ENCODE measurements at places on chromosomes 7 and 10.

DNA sequence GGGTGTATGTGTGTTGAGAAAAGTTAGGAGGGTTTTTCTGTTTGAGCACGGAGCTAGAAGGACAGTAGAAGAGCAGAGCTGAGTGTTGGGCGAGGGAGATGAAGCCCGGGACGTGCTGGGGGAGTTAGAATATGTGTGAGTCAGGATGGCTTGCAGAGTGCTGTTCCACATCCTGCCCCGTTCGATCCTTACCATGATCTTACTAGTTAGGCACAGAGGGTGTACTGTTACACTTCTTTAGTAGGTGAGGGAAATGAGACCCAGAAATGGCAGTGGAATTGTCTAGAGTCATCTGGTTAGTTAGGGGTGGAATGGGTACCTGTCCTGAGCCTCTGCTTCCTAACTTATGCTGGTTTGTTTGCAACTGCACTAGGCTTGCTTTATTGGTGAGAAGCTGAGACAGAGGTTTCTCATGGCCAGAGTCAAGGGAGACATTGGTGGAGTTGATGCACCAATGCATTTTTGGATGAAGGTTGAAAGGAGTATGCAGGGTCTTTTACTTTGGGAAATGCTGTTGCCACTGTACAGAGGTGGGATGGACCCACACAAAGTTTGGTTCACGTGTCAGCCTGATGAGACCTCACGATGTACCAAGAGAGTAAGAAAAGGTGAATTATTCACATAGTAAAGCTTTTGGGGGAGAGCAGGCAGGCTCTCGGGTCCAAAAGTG, 42.4 kb downstream of the CCNY start:
- peak; percentile 35 for DNase-seq

GRCh38 chr10:62050346-62050892, 148.9 kb downstream of the ARID5B start:
- no peak for DNase-seq

DNA sequence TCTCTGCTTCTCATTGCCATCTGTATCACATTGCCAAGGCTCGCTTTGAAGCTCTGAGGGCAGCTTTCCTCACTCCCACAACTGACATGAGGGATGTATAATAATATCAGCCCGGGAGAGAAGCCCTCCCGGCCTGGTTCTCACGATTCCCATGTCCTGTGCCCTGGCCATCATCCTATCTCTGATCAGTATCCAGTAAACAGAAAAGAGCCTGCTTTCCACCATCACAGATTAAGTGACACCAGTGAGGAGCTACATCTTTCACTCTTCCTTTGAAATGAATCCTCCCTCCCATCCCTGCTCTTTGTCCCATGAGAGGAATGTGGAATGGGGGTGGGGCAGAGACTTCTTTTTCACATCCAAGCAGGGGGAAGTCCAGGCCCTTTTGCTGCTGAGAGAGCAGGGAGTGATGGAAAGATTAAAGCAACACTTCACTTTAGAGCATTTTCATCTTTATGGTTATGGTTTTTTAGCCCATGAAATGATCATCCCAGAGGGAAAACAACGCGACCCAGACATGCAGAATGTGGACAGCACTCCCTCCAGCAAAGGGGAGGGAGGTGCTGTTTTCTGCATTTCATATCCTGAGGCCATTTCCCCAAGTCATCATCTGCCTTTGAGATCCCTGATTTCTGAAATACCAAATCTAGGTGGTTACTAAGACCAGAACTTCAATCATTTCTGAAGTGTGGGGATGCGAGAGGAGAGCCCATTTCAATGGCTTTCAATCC, 84.6 kb upstream of the LYZL1 start:
- no peak for DNase-seq

DNA sequence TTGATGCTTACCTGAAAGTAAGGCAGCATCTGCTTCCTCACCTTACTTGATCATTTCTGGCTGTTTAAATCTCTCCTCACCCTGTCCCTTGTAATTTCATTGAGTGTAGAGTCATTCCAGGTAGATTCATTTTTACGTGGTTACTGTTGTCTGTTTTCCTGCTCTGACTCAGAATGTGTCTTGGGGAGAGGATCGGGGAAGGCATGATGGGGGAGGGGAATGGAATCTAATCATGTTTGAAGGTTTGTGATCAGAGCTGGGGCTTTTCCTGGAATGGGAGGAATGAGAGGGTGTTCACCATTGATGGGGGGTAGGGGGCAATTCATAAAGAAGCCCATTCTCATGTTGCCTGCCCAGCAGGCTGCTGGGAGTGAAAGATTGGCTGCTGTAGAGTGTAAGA, 18.7 kb downstream of the SEC24C start:
- DNase-seq: no peak

DNA sequence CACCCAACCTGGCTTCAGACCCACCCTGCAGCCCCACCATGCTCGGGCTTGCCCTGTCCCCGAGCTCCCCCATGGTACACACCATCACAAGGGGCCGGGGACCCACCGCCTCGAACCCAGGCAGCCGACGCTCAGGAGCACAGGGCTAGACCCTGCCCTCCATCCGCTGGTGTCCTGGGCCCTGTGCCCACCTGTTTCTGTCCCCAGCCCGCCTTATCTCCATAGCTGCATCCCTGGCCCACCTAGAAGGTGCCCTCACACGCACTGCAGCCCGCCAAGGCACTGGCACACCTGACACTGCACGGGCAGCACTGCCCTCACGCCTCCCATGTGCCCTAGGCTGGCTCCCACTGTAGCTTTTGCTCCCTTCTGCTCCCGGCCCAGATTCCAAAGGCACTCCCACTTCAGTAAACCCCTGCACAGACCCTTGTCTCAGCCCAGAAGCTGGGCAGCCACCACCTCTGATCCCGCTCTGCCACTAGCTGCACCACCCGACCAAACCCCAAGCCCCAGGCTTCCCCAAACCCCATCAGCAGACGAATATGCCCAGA, 17.1 kb downstream of the YKT6 start:
- DNase-seq: no peak

DNA sequence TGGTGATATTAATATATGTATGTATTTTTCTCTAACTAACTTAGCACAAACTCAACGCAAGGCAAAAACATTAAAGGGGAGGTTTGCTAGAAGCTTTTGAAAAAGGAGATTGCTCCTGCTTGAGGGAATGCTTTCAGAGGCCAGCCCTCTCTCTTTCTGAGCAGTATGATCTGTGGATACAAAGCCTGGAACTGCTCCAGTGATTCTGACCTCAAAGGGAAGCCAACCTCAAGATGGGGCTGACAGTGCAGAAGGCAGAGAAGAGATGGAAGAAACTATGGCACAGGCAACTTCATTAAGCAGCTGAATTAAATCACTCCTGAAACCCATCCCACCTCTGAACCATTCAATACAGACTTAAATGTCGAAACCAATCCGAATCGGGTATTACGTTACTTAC, 102.4 kb downstream of the USP6NL start:
- DNase-seq: no peak

GRCh38 chr7:155865830-155866525, 53.7 kb upstream of the SHH start:
- DNase-seq: no peak

DNA sequence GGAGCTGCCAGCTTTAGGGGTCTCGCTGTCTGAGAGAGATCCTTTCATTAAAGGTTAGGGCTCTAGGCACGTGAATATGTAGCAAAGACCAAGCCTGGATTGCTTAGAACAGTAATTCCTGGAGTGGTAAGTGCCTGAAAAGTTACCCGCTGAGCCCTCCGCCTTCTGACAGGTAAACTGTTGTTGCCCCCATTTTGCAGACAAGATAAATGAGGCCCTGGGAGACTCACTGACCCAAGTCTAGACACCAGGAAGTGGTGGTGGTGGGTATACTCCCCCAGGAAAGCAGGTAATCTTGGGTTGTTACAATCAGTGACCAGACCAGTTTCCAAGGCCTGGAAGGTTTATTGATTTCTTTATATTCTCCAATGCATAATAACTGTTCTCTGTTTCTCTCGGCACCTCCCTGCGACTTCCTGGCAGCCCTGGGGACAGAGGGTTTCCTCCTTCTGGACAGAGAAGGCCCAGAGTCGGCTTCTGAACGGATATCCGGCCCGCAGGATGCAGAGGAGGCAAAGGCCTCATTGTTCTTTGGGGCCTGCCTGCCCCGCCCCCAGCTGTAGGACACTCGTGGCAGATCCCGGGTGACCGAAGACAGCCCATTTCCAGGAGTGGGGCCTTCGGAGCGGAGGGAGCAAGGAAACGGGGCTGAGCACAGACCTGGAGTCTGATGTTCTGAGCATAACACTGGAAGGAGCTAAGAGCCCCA, 1.3 kb upstream of the GRK5 start:
- DNase-seq: peak; percentile 62

- DNase-seq: no peak
Observed at GRCh38 chr7:99392046-99392445, 16.4 kb downstream of the PDAP1 start.

DNA sequence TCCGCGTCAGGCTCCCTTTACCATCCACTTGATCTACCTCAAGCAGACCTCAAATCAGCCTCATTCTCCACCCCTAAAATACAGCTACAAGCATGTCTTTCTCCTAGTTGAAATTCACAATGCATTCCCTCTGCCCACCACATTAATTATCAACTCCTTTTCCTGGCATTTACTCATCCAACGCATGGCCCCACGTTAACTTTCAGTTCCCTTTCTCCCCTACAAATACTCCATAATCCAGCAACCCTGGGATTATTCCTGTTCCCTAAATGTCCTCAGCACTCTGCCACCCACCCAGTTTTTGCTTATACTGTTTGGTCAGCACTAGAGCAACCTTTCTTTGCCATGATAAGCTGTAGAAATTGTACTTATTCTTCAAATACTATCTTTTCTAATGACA, 5.7 kb upstream of the VIM start:
- no peak for DNase-seq

DNA sequence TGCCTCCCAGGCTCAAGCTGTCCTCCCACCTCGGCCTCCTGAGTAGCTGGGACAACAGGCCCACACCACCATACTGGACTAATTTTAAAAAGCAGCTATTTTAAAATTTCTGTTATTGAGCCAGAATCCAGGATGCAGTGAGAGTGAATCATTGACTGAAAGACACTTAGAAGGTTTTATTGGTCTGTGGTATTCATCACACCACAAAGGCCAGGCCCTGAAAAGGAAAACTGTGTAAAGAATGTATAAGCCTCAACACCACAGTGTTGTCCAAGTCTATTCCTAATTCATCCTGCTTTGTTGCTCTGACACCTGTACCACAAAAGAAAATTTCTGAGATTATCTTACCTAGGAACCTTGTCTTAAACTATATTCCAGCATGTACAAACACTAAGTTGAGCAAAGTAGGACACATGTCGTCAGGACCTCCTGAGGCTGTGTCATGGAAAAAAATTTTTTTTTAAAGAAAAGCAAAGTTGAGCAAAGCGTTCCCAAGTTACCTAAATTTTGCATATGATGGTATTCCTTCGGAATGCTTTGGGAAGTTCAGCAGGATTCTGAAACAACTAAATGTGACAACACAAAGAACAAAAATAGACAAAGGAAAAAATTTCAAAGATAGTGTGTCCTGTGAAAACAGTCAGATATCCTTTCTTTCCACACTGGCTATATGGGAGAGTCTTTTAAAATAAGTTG, 129.6 kb upstream of the MKLN1 start:
- DNase-seq: no peak

DNA sequence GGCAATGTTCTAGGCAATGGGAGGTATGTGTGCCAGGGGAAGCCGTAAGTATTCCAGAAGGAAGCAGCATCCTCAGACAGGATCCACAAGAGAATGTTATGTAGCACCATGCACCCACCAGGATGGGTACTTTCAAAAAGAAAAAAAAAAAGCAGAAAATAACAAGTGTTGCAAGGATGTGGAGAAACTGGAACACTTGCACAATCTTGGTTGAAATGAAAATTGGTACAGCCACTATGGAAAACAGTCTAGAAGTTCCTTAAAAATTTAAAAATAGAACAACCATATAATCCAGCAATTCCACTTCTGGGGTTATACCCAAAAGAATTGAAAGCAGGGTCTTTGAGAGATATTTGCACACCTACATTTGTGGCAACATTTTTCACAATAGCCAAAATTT, 20.2 kb downstream of the C10orf71 start:
- no peak for DNase-seq

DNA sequence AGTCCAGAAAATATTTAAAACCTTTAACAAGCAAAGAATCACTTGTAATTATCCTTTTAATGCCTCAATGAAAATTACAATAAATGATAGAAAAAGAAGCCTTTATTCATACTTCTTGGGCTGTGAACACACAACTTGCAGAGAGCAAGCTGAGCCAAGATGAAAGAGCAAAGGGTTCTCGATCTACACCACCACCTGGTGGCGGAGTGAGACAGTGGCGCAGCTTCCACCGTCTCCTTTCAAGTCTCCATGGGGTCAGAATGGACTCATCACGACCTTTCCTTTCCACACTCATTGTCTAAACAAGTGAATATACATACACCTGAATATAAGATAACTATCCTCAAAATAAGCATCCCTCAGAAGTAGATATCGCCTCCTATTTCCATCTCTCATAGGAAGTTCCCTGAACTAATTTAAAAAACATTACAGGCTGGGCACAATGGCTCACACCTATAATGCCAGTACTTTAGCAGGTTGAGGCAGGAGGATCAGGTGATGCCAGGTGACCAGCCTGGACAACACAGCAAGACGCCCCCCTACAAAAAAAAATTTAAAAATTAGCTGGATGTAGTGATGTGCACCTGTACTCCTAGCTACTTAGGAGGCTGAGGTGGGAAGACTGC, 40.7 kb downstream of the ATE1 start:
- peak; percentile 43 for DNase-seq

DNA sequence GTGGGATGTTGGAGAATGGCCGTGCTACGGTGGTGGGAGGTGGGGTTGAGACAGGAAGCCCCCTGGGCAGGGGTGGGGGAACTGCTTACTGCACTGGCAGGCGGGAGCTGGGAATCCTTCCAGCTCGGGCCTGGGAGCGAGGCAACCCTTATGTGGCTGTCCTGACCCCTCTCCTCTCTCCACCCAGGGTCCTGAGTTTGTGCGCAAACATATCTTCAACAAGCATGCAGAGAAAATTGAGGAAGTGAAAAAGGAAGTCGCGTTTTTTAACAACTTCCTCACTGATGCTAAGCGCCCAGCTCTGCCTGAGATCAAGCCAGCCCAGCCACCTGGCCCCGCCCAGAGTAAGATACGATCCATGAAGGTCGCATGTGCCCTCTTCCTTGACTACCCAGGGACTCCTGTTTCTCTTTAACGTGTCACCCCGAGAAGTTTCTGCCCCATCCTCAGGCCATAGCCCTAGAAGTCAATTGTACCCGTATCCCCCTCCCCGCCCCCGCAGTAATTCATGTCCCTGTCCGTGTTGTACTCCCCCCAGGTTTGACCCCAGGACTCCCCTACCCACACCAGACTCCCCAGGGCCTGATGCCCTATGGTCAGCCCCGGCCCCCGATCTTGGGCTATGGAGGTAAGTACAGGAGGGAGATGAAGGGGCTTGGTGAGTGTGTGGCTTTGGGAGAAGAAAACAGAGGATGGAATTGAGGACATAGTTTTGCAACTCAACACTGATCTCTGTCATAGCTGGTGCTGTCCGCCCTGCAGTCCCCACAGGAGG, 1.8 kb downstream of the UFSP1 start:
- DNase-seq: no peak
